Stomach (tissue), 19 donors: ENCODE measurements at places on chromosomes 2 and 18. TPM values are rescaled to one million over a fixed set of nuclear protein-coding genes. Genes with fewer than 3 reads are reported as not detected.

RAB6C gene
- not detected for total RNA-seq

DNA sequence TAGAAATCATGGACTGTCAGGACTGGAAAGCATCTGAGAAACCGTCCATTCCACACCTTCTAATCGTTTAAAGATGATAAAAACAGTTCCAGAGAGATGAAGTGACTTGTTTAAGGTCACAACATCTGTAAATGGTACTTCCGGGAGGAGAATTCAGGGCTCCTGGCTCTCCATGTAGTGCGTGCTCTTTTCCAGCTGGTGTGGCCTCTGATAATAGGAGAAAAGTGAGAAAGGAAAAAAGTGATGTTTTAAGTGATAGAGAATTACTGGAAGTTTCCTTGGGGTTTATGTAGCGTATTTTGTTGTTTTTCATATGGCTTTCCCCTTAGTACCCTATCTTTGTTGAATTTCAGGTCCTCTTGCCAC is 663 bp downstream of the C2orf49 start:
- no peak for DNase-seq

DNA sequence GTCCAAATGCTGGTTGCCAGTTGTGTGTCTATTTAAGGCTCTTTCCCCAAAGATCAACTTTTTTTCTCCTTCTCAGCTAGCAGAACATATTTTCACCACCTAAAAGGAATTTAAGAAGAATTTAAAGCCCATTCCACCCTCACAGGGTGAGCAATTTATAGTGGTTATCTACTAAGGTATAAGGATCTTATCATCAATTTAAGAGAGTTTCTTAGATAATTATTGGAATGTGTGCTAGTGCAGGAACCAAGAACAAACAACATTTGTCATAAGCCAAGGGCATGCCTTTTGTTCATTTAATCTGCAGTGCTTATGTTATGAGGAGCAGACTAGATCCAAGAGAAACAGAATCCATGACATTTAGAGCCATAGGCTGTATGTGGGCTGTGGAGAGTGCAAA is 37.2 kb downstream of the NLRC4 start:
- DNase-seq = no peak

ACADL gene
- 4.9 TPM for total RNA-seq

GRCh38 chr2:47771211-47771610 is 11.7 kb upstream of the MSH6 start:
- no peak for DNase-seq

GRCh38 chr2:74093840-74094239 is 53.9 kb downstream of the BOLA3 start:
- no peak for DNase-seq

- DNase-seq = no peak
Observed at GRCh38 chr2:69036926-69037325, 23.9 kb downstream of the ANTXR1 start.

GRCh38 chr2:134770702-134771101 is 51.9 kb upstream of the TMEM163 start:
- no peak for DNase-seq

- DNase-seq = no peak
Observed at GRCh38 chr2:88808083-88808482, 116.6 kb downstream of the RPIA start.

TSPYL6 gene
- not detected for total RNA-seq

HOXD11 gene
- total RNA-seq = not detected

DNA sequence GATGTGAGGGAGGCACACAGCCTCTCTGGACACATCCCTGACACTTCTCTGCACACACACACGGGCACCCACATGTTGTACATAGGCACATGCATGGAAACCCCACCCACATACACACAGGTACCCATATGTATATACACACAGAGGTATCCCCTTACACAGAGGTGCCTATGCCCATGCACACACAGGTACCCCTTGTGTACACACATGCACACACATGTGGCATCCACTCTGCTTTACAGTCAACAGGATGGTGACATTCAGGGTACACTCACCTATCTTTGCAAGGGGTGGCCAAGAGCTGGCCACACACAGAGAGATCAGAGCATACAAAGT is 59.5 kb downstream of the FAM168B start:
- DNase-seq = no peak

DNA sequence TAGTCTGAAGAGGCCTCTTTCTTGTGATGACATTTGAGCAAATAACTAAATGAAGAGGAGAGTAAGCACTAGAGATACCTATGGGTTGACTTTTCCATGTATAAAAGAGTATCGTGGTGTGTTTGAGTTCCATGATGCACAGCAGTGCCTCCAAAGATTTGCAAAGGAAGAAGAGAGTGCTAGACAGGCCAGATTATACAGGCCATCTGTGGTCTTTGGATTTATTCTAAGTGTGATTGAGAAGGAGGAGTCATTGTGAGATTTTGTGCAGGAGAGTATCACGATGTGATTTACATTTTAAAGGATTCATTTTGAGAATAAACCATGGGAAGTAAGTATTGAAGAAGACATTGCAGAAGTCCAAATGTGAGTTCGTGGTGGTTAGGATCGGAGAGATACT is 695.9 kb upstream of the FAM98A start:
- no peak for DNase-seq

- DNase-seq = no peak
Observed at GRCh38 chr2:48173141-48173540, 266.8 kb upstream of the FBXO11 start.

GRCh38 chr2:208036357-208036756 is 11.0 kb upstream of the PLEKHM3 start:
- no peak for DNase-seq

GRCh38 chr18:9786631-9787030 is 78.5 kb downstream of the RAB31 start:
- no peak for DNase-seq

GRCh38 chr2:66435549-66435875 is 587 bp downstream of the MEIS1 start:
- no peak for DNase-seq

DNA sequence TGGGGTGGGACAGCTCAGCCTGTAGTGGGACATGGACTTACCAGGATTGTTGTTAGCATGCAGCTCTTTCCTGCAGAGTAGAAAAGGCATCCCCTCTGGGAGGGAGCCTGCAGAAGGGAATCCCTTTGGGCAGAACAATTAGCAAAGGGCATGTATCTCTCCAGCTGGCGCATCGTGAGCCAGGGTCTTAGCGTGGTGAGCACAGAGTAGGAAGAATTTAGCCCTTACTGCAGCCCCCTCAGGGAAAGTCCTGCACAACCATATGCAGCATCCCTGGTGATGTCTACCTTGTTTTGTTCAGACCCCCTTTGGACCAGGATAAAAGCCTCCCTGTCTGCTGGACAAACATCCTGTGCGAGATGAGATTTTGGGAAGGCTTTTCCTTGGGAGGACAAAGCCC is 292.1 kb downstream of the SLC4A3 start:
- DNase-seq = no peak

- DNase-seq = no peak
Observed at GRCh38 chr2:40317761-40318160, 134.1 kb downstream of the SLC8A1 start.

GRCh38 chr2:230267556-230267955 is 42.0 kb downstream of the SP140 start:
- DNase-seq = no peak

GREB1L gene
- 0.87 TPM for total RNA-seq

GRCh38 chr2:24080701-24081100 is 3.9 kb downstream of the TP53I3 start:
- peak; percentile 27 for DNase-seq

POTEI gene
- total RNA-seq = 22.3 TPM

GRCh38 chr2:223731503-223731902 is 105.9 kb downstream of the AP1S3 start:
- no peak for DNase-seq

- no peak for DNase-seq
Observed at GRCh38 chr2:66984864-66985263, 412.3 kb upstream of the ETAA1 start.

- no peak for DNase-seq
Observed at GRCh38 chr2:170227507-170227947, 49.6 kb downstream of the MYO3B start.

GRCh38 chr2:19569300-19569791 is 210.9 kb upstream of the OSR1 start:
- no peak for DNase-seq

DNA sequence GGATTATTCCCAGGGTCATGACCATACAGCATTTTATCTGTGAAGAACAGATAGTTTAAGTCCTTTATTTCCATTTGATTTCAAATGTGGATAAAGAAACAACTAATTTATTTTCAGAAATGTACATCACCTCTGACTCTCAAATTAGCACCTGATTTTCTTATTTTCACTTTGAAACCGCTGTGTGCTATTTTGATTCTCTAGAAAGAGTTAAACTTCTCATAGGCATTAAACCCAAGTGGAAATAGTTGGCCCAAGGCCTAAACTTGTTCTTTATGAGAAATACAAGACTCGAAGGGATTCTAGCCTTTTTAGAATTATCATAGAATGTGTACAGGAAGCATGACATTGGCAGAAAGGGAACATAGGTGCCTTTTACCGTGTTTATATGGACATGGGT is 41.5 kb upstream of the LTBP1 start:
- no peak for DNase-seq

GRCh38 chr2:129864719-129865118 is 114.7 kb upstream of the RAB6C start:
- DNase-seq = no peak

GRCh38 chr2:84132370-84132769 is 326.7 kb downstream of the SUCLG1 start:
- DNase-seq = no peak

DNA sequence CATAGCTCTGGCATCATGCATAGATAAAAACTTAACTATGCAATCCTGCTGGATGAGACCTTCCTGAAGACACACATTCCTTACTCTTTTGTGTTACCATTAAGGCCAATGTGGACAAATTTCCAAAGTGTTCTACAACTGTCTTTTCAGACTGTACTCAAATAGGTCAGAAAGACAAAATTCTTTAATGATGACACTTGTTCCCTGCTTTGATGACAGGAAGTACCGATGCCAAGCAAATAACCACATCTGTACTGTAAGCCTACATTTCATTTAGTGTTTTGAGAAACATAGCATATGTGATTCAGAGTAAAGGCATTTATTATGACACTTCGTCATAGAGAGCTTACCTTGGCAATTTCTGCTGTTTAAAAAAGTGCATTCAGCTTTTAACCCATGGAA is 55.0 kb downstream of the PMAIP1 start:
- DNase-seq = no peak

DNA sequence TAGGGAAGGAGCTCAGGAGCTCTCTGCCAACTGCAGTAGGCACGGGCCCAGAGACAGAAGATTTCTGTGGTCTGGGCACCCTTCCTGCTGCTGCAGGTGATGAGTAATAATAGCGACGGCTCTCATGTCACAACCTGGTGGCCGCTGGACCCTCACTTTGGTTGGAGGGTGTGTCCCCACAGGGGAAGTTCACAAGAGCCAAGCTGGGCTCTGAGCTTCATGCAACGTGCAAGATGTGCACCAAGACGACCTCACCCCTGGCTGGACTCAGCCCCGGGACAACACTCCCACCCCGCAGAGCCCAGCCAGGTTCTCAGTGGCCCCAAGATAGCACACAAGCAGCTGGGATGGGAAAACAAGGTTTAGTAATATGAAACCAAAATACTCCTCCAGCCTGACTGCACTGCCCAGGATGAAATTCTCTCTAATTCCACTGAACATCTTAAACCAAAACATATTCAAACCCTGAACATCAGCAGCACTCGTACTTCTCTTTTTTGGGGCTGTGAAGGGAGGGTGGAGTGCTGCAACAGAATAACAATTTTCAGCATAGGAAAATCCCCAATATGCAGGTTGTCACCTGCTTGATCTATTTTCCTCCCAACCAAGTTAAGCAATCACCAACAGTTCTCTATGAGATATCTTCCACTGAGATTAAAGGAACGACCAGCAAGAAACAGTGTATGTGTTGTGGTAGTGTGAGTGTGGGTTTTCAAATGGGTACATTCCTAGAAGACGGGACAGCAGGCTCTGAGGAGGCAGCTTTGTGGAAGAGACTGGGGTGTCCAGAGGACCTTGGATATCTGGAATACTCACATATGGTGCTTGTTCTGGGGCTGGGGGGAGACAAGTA is 26.5 kb downstream of the BCL2 start:
- no peak for DNase-seq

GRCh38 chr2:223383315-223383714 is 218.8 kb downstream of the SCG2 start:
- DNase-seq = no peak
